Fibroblast of upper back skin (primary cell): ENCODE measurements at places on chromosomes 1 and 21.

DNA sequence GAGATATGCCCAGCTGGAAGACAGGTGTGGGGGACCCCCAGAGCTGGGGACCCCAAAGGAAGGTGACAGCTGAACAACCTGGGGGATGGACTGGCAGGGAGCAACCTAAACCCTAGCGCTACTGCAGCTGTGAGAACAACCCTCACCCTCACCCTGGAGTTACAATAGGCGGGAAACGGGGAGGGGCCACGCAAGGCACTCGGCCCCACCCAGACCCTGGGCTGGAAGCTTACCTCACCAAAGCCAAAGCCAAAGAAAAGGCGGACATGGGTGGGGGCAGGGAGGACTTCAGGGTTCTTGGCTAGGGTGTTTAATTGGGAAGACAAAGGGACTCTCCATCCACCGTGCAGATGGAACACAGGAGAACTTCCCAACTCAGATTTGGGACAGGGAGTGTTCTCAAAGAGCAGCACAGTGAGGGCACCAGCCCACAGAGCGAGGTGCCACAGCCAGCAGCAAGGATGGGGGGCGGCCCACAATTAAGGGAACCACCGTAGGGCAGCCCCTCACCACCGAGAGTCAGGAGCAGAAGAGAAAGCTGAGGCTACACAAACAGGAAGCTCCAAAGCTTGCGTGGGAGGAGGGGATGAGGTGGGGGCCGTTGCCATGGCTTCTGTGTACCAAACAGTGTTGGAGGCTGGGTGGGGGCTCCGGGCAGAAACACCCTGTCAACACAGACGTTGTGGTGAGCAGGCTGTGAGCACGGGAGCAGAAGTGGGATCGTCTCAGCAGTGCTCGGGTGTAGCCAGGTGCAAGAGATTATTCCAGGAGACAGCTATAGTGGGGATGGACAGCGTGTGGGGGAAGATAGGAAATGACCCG is 1.9 kb downstream of the TAGLN2 start:
- DNase-seq: peak; percentile 72

DNA sequence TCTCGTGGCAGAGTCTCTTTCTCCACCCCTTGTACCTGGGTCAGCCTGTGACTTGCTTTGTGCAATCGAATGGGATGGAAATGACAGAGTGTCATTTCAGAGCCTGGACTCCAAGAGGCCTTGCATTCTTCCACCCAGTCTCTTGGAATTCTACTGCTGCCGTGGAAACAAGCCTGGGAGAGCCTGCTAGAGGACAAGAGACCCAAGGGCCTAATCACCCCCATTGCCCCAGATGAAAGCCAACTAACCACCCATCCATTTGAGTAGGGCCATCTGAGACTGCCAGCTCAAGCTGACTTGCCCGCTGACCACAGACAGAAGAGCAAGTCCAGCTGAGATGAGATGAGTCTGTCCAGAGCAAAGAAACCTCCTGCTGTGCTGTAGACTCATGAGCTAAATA is 201.6 kb downstream of the PTPRU start:
- no peak for DNase-seq

DNA sequence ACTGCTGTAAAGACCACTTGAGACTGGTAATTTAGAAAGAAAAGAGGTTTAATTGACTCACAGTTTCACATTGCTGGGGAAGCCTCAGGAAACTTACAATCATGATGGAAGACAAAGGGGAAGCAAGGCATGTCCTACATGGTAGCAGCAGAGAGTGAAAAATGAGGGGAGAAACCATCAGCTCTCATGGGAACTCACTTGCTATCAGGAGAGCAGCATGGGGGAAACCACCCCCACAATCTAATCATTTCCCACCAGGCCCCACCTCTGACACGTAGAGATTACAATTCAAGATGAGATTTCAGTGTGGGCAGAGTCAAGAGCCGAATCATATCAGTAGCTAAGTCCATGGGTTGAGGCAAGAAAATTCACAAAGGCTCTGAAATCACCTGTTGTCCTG is 23.8 kb upstream of the LYPD8 start:
- no peak for DNase-seq

DNA sequence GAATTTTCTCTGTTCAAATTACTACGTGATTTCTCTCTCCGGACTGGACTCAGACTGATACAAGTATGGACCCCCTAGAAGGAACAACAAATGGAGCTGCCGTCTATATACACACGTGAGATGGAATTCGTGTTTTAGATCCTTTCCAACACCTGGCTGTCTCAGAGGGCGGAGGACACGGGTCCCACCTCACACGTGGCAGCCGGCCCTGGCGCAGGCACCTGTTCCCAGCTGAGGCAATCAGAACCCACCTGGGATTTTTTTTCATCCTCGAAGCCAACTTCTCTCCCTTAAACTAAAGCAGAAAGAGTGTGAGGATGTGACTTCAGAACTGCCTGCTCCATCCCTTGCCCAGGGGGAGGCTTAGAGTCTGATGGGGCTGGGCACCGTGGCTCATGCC is 34.1 kb upstream of the SCCPDH start:
- no peak for DNase-seq

DNA sequence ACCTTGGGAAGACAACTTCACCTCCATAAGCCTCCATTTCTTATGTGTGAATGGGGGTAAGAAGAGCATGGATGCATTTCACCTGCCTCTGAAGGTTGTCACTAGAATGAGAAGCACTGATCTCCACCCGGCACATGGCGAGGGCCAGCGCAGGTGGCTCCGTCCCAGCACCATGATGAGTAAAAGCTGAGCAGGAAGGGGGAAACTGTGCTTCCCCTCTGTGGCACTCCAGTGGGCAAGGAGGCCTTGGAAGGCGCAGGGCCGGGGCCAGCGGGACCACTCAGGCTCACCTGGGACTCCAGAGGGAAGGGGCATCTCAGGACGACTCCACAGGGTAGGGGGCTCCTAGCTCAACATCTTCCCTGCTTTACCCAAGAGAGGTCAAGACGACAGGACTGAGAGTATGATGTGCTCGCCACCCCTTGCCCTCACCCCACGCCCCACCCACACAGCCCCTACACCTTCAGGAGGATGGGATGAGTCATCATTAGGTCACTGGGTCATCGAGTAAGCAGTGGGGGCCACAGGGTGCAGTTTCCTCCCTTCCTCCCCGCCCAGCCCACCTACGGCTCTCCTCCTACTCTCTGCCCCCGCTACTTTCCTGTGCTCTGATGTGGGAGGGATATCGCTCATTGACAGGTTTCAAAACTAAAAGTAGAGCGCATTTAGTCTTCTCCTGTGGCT is 112.1 kb downstream of the HIVEP3 start:
- DNase-seq: no peak

DNA sequence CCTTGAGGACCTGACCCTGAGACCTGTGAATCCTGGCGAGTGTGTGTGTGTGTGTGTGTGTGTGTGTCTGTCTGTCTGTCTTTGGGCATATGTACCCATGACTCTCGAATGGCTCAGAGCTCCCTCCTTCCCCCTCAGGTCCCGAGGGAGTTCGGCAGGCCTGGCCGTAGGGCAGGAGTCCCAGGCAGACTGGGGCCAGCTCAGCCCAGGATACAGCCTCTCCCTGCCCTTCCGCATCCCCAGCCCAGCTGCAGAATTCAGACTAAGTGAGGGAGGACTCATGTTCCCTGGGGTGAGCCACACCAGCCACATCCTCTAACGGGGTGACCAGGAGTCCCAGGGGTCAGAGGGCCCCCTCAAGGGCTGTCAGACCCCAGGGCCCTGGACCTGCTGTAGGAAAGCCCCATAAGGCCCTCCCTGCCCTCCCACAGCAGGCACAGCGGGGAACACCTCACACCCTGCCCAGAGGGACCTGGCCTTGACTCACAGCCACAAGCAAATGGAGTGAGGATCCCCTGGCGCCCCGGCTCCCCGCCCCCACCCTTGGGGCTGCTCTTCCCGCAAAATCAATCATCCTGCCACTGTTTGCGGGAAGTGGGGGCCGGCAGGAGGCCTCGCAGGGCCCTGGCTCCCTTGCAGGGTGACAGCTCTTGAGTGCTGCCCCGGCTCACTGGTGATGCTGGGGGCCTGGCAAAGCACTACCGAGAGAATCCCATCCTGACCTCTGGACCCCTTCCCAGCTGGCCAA is 101.7 kb upstream of the CASZ1 start:
- peak; percentile 46 for DNase-seq

- peak; percentile 15 for DNase-seq
These were observed 9.9 kb upstream of the CHI3L1 start for GRCh38 chr1:203196371-203196770.

GRCh38 chr1:61659061-61659460 is 65.9 kb downstream of the TM2D1 start:
- no peak for DNase-seq

GRCh38 chr1:16615253-16616252 is 2.2 kb upstream of the NBPF1 start:
- no peak for DNase-seq

GRCh38 chr1:195637539-195637938 is 970.7 kb downstream of the KCNT2 start:
- DNase-seq: peak; percentile 20

GRCh38 chr1:226310637-226311195 is 1.8 kb upstream of the LIN9 start:
- no peak for DNase-seq

DNA sequence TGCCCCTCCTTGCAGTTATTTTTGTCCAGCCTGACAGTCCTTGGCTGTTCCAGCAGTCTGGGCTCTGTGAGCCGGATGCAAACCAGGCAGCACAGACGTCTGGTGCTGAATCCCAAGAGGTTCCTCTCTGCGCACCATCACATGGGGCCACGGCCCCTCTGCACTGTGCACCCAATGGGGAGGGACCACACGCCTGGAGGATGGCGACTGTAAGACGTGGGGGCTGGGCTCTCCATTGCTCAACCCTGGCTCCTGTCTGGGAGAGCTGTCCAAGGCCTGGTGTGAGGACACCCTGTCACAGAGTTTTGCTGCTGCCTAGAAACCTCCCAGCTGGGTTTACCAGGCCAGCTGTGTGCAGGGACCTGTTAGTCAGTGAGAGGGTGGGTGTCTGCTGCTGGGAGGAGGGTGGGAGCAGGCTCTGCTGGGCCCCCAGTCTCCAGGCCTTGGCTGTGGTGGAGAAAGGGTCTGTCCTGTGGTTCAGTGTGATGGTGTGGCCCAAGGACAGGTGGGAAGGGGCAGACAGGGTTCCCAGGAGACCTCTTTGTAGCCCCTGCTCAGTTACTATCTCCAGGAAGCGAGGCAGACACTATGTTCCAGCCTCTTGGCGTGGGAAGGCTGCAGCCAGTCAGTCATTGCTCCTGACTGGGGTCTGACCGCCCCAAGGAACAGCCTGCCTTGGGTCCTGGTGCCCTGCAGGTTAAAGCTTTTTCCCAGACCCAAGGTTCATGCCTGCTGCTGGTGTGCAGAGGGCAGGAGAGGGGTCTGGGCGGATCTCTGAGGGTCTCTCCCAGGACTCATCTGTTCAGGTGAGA is 13.8 kb downstream of the HEYL start:
- peak; percentile 44 for DNase-seq

DNA sequence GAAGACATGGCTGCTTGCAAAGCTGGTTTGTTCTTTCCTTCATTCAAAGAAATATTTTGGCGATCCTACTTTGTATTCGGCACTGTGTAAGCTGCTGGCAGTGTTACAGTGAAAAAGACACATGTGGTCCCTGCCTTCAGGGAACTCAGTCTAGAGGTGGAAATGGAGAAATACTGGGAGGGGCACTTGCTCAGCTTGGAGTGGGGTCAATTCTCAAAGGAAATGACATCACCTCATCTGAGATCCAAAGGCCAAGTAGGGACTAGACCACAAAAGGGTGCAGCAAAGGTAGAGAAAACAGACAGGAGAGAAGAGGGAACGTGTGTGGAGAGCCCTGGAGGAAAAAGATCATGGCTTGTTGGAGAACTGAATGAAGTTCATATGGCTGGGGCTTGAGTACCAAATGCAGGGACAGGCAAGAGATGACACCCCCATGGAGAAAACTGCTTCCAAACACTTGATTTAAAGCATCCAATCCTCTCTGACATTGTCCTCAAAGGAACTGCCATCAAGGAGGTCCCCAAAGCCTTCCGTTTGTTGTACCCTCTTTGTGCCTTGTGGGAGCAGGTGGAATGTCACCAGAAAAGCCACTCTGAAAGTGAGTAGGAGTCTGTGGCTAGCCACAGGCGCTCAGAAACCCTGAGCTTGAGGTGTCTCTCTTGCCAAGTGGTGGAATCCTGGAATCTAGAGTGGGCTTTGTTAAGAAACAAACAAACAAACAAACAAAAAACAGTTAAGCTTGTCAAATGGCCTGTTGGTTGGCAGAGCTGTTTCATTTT is 48.3 kb upstream of the TDRD10 start:
- DNase-seq: peak; percentile 78

- DNase-seq: peak; percentile 35
These were observed 91.5 kb downstream of the SIPA1L2 start for GRCh38 chr1:232538224-232538942.

DNA sequence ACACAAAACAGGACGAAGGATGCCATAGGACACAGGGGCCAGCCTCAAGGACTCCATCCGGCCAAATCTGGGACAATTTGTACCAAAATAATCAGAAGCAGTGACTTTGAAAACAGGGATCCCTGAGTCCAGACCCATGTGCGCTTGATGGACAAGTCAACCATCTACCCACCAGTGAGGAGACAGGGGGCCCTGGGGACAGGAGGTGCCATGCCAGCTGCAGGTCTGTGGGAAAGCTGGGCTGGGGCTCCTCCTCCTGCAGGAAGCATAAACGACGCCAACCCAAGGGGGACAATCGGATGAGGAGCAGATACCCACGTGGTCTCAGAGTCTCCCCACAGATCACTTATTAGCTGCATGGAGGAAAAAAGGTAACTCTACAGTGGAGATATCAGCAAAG is 50.6 kb downstream of the NPHP4 start:
- no peak for DNase-seq

GRCh38 chr1:41520951-41521752 is 36.7 kb upstream of the EDN2 start:
- no peak for DNase-seq

GRCh38 chr21:31410499-31411131 is 66.6 kb upstream of the TIAM1 start:
- DNase-seq: no peak

DNA sequence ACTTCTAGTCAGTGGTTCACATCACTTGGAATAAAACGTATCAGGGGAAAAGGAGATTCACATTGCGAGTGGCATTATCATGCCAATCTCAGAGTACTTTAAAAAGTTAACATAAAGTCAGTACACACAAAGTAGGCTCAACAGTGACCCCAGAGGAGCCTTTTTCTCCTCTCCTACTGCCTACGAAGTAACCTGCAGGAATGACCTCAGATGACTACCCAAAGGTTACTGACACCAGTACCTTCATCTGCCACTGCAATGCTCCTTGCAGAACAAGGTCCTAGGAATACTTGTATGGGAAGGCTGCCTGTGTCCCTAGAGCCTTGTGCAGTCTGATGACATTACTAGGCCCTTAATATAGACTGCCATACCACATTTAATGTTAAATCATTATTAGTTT is 389.8 kb upstream of the LYPLAL1 start:
- DNase-seq: no peak
